ENCODE measurements at places on chromosomes 2 and 18.

DNA sequence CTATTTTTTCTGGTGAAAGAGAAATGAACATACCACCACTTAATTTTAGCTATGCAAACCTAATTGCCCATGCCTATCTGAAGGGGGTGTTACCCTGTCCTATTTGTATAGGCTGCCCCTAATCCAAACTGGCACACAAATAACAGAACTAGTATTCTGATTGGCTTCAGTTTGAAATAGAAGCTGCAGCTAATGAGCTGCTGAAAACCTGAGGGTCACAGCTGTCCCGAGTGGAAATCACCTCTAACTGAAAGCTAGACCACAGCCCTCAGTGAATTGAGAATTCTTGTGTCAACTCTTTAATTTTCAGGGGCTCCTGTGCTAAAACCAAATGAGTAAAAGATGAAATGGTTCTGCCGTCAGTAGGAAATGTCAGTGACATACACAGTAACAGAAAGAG lies 28.7 kb downstream of the CCDC141 start:
- DNase-seq = no peak

GRCh38 chr2:239729681-239730566 lies 295.2 kb downstream of the NDUFA10 start:
- no peak for DNase-seq

DNA sequence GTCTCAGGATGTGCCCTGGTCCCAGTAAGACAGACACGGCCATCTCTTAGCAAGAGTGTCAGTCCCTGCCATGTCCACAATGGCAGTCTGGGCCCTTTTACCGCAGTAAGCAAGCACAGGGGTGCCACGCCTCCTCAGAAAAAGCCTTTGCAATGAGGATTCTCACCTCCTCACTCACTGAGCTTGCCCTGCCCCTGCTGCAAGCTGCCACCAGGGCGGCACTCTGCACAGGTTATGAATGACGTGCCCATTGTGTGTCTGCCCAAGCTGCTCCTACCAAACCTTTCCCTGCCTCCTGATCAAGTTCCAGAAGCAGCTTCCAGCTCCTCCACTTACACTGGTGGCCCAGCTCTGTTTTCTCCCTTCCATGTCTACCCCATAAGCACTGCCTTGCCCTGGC lies 23.3 kb downstream of the ERCC3 start:
- DNase-seq = no peak

DNA sequence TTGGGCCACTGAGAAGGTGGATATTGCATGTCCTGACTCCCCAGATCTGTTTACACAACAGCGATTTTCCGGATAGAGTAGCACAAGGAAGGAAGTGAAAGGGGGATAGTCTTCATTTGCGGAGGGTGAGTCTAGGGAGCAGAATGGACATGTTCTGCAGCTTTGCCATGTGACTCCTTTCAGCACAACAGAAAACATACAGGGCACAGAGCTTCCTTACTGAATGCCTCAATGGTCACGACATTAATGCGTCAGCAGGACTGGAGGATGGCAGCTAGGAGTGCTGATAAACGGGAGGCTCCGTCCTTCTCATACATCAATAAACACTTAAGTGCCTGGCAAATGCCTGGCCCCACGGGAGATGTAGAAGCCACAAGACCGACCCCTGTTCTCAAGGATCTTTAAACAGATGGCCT lies 163.0 kb downstream of the FAM210A start:
- DNase-seq = no peak
